ENCODE measurements at places on chromosomes 13 and 19.

- no peak for DNase-seq
Observed at GRCh38 chr13:96792736-96793403, 201.4 kb downstream of the OXGR1 start.

DNA sequence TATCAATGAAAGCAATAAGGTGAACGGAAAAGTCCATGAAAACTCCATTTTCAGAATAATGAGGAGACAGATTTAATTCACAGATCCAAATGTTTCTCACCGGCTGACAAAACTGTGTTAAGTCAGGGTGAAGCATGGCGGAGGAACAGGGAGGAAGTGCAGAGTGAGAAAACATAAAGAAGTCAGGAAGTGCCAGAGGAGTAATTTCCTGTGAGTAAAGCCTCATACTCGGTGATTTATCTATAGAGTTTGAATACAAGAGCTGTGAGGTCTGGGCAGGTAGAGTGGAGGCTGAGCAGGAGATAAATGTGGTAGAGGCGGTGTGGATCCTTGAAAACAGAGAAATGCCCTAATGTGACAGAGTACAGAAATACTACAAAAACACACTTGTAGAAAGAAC, 11.4 kb downstream of the CARD8 start:
- no peak for DNase-seq

- DNase-seq: peak; percentile 89
Observed at GRCh38 chr19:6516659-6517291, 14.1 kb upstream of the TNFSF9 start.

GRCh38 chr13:111923439-111923838, 143.5 kb upstream of the SOX1 start:
- no peak for DNase-seq

- no peak for DNase-seq
Observed at GRCh38 chr19:7619671-7620441, 9.5 kb downstream of the XAB2 start.

- DNase-seq: no peak
Observed at GRCh38 chr13:101082441-101082840, 333.9 kb downstream of the NALCN start.

- peak; percentile 92 for DNase-seq
Observed at GRCh38 chr19:38152461-38153379, 71.3 kb downstream of the DPF1 start.

DNA sequence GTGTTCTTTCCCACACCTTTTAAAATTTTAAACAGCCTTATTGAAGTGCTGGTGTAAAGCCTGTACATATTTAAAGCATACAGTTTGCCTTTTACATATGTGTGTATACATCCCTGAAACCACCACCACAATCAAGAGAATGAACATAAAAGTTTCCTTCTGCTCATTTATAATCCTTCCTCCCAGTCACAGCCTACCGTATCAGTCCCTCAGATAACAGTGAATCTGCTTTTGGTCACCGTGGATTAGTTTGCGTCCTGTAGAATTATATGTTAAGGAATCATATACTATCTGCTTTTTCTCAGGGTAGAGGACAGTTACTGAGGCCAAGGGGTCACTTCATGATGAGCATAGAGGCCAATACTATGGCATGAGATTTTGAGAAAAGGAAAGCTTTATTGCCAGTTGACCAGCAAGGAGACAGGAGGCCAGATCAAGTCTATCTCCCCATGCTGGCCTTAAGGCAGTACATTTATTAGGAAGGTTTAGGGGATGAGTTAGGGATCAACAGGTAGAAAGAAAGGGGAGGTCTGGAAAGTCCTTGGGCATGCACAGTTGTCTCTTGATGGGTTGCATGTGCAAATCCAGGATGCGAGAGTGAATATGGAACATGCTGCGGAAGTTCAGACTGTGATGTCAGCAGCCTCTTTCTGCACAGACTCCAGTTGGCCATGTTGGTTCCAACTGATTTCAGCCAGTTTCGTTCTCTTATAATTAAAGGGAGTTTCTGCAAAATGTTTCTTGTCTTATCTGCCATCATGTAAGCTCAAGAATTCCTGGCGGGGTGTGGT, 36.3 kb upstream of the LSM14A start:
- DNase-seq: no peak

DNA sequence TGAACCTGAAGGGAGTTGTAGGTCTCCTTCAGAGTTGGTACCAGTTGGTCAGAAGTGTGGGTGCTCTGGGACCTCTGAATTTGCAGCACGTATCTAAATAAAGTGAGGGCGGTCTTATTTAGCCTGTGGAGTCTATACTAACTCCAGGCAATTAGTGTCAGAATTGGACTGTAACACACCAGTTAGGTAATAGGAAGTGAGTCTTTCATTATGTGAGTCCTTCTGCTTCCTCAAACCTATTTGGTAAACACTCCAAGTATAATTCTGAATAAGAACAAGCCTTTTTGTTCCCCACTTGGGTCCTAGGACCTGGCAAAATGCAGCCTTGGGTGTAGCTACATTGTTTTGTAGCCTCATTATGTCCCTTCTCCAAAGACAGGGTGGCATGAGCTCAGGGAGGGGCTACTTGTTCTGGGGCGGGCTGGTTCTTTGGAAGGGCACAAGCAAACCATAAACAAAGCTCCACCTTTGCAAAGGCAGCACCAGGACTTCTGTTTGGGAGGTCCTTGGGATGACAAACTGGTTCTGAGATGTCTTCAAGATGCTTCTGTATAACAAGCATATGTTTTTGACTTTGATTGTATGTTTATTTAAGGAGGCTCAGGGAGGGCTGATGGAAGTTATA, 418.0 kb downstream of the ZNF536 start:
- DNase-seq: no peak

- no peak for DNase-seq
Observed at GRCh38 chr13:40346592-40346991, 319.8 kb downstream of the FOXO1 start.

- DNase-seq: no peak
Observed at GRCh38 chr13:36986462-36987240, 12.5 kb downstream of the ALG5 start.

GRCh38 chr19:6241680-6242377, 37.9 kb downstream of the MLLT1 start:
- DNase-seq: no peak

- DNase-seq: no peak
Observed at GRCh38 chr13:84296401-84296800, 414.1 kb upstream of the SLITRK1 start.

DNA sequence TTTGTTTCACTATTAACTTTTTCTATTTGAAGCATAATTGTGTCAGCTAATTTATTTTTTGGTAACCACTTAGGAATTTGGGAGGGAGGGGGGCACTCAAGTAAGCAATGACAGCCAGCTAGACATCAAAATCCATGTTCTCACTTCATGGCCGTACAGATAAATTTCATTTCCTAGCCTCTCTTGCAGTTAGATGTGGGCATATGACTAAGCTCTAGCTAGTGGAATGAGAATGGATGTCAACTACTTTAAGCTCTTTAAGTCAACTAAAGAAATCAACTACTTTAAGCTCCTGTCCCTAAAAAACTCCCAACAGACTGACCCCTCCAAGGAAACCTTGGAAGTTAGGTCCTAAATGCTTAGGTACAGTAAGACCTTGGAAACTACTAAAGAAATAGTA, 92.0 kb downstream of the KCNRG start:
- DNase-seq: peak; percentile 32

DNA sequence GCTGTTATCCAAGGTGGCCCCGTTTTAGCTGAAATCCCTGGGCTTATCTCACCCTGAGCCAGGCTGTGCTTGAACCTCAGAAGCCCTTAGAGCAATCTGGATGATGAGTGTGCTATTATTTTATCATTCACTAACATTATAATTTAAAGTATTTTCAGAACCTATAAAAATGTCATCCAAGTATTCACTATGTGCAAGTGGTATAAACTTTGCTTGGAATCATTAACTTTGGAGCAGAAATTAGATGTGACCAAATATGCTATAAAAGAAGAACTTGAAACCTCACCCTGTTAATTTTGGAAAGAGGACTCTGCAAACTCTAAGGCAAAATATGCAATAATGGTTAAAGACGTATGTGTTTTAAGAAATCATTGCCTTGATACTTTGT, 147.5 kb downstream of the USP12 start:
- no peak for DNase-seq

- DNase-seq: no peak
Observed at GRCh38 chr13:31903111-31903815, 128.3 kb upstream of the FRY start.

GRCh38 chr19:44807162-44807561, 1.7 kb upstream of the BCAM start:
- no peak for DNase-seq

DNA sequence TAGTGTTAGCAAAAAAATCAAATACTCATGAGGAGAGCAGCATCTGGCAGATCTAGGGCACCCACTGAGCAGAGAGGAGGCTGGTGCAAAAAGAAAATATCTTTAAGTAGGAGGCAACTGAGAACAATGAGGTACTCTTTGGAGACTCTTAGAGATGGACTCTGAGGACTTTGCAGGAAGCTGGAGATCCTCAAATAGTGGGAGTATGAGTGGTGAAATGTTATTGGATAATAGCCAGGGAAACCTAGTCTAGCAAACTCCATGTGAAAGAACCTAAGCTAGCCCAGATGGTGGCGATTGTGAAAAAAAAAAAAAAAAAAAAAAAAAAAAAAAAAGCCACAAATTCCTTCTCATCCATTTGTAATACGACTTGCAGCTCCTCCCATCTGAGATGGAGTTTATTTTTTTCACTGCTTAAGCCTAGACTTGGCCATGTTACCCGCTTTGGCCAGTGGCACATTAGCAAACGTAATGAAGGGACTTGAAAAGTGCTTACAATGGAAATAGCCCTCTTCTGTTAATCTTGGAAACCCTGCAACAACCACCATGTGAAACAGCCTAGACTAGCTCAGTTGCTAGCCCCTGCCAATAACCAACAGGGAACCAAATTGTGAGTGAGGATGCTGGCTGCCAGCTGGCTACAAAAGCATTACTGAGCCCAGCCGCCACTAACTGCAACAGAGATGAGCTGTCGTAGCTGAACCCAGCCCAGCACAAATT, 476.2 kb downstream of the KLF12 start:
- no peak for DNase-seq

DNA sequence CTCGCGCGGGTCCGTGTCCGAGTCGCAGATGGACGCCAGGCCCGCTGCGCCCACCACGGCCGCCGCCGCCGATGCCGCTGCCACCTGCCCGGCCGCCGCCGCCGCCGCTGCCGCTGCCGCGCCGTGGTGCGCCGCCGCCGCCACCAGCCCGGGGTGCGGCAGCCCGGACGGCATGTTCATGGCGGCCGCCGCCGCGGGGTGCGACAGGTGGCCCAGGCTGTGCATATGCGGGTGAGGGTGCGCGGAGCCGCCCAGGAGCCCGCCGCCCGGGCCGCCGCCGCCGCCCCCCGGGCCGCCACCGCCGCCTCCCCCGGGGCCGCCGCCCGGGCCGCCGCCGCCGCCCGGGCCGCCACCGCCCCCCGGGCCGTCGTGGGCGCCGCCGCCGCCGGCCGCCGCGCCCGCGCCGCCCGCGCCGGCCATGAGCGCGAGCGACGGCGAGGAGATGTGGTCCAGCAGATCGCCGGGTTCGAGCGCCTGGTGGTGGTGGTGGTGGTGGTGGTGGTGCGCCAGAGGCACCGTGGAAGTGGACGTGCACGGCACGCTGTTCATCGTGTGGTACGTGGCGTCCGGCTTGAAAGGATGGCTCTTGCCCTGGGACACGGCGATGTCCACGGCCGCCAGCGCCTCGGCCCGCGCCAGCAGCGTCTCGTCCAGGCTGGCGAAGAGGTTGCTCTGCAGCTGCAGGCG, 1.3 kb downstream of the POU4F1 start:
- peak; percentile 40 for DNase-seq

DNA sequence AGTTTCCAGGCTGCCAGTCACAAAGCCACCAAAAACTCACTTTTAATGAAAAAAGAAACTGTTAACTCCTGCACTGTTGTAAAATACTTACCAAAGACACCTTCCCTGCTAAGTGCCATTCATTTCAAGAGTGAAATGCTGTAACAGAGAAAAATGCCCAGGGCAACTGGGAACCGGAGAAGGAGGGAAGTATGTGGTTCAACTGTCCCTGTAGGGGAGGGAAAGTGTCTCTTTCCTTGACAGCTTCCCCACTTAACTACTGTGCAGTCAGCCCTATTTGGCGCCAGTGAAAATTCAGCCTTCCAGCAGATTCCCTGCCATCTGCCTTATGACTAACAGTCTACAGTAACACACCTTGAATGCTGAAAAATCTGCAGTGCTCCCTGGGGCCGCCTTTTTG, 789.0 kb downstream of the DIAPH3 start:
- DNase-seq: no peak

GRCh38 chr13:114088234-114088633, 44.2 kb downstream of the RASA3 start:
- DNase-seq: no peak

GRCh38 chr13:65915195-65915594, 1314.9 kb downstream of the PCDH9 start:
- no peak for DNase-seq

- DNase-seq: no peak
Observed at GRCh38 chr19:46803555-46803954, 15.2 kb upstream of the SLC1A5 start.

DNA sequence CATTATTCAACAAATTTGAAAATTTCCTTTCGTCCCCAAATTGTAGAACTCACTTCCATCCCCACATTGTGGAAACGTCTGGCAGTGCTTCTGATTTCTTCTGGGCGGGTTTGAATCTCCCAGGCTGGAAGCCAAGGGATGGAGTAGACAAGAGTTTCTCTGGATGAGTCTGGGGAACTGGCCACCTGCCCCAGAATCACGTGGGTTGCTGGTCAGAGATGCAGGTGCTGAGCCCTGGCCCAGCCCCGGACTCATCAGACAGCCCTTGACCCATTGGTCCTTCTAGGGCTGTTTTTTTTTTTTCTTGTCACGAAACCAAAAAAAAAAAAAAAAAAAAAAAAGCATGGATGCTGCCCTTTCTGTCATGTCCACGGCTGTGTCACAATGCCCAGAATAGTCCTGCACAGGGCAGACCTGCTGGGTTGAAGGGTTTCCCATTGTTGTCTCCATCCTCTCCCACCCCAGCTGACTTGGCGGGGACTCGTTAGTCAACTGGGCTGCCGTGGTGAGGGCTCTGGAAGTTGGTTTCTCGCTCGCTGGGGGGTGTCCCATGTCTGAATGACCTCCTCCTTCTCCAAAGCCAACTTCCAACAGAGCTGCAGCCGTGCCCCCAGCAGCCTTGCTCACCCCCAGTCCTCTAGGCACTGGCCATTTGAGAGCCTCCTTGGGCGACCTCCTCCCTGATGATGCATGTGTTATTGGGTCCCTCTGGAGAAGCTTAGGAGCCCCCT, 12.8 kb downstream of the CHST8 start:
- DNase-seq: no peak

DNA sequence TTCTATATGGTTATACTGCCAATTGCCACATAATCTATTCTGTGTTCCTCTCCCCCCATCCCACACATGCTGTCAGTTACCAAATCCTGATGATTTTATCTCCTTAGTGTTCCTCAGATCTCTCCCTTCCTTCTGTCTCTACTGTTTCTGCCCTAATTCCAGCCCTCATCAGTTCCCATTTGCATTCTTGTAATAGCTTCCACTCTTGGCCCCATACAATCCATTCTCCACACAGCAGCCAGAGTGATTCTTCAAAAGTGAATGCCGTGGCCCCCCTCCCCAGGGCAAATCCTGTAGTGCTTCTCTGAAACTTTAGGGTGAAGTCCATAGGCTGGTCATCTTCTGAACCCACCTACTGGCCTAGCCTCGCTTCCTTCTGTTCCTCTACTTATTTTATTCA, 114.4 kb downstream of the ZAR1L start:
- no peak for DNase-seq

- no peak for DNase-seq
Observed at GRCh38 chr19:48878196-48879024, 6.2 kb downstream of the PPP1R15A start.
